Activated B cell treated with CpG ODN at 0.5 μM for 24 hours (primary cell): ENCODE measurements at places on chromosomes 13 and 19.

GRCh38 chr19:16400911-16401591 lies 70.7 kb downstream of the EPS15L1 start:
- DNase-seq = no peak

DNA sequence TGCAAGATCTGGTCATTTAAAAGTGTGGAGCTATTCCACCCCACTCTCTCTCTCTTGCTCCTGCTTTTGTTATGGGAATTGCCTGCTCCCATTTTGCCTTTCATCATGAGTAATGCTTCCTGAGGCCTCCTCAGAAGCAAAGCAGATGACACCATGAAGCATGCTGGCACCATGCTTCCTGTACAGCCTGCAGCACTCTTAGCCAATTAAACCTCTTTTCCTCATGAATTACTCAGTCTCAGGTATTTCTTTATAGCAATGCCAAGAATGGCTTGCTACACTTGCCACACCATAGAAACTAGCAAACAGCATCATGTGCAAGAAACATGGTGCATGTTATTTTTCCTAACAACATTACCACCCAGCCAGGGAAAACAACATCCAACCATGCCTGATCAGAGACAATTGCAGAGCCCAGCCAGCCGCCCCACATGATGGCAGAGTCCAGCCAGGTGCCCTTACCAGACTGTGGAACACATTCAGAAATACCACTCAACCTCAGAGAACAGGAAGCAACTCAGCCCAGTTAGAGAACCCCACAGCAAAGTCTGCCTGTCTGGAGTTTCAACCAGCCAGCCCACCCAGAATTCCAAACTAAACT lies 36.9 kb downstream of the SYDE1 start:
- no peak for DNase-seq

- DNase-seq = no peak
These were observed 31.7 kb downstream of the PEG3 start for GRCh38 chr19:56808717-56809392.

GRCh38 chr13:39976481-39976880 lies 321.0 kb downstream of the COG6 start:
- no peak for DNase-seq

- no peak for DNase-seq
These were observed 329.9 kb downstream of the SLITRK6 start for GRCh38 chr13:85469320-85469719.

DNA sequence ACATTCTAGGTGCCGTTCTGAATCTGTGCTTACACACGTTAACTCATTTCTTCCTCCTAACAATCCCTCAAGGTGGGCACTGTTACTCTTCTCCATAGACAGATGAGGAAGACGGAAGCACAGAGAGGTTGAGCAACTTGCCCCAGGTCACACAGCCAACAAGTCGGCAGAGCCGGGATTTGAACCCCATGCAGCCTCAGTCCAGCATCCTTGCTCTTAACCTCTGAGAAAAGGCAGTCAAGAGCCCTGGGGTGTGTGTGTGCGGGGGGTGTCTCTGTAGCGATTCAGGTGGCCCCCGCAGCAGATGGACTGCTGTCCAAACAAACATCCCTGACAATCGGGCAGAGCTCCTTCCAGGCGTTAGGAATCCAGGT lies 6.3 kb downstream of the PTPRS start:
- DNase-seq = no peak

DNA sequence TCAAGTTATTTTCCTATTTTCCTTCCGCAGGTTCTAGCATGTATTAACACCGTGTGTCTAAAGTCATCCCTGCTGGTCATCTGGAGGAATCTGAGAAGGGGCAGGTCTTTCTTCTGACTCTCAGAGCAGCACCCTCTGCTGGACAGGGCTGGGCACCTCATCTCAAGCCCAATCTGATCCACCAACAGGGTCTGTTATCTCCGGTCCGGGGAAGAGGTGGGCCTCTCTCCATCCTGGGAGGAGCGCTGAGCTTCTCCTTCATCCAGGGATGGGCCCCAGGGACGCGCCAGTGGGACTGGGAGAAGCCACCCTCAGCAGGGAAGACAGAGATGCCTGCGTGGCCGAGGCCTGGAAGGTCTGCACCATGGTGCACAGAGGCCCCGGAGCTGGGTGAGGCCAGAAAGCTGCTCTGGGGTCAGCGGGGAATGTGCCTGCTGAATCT lies 26.0 kb upstream of the ZNF331 start:
- peak; percentile 28 for DNase-seq

DNA sequence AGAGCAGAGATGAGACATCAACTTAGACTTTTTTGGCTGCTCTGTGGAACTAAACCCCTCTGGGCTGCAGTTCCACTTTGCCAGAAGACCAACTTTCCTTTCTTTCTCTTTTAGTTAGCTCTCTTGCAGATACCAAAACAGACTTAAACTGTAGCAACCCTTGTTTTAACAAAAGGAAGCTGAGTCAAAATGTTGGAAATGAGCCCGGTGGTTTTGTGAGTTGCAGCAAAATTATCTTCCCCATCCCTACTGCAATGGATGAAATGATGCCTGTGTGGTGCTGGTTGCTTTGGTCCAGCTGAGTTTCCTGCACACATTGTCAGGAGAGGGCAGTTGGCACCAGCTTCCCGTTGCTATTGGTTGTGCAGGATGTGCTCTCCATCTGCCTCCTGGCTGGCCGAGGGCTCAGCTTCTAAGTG lies 115.3 kb downstream of the LRCH1 start:
- no peak for DNase-seq

DNA sequence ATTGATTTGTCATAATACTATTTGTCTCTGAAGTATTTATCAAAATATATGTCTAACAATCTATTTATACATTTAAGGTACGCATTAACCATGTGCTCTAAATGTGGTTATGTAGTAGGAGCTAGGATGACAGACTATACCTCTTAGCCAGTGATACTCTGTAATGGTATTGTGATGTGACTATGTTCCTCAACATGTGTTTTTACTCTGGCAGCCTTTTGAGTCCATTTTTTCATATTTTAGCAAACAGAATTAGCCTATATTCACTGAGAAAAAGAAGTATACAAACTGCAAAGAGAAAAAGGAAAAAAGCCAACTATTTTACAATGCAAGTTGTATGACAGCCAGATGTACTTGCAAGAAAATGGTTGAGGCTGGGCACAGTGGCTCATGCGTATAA lies 26.7 kb downstream of the MAB21L1 start:
- DNase-seq = no peak

- no peak for DNase-seq
These were observed 744 bp upstream of the ZNF584 start for GRCh38 chr19:58407658-58408151.

GRCh38 chr13:59459972-59460371 lies 703.8 kb downstream of the DIAPH3 start:
- DNase-seq = no peak

DNA sequence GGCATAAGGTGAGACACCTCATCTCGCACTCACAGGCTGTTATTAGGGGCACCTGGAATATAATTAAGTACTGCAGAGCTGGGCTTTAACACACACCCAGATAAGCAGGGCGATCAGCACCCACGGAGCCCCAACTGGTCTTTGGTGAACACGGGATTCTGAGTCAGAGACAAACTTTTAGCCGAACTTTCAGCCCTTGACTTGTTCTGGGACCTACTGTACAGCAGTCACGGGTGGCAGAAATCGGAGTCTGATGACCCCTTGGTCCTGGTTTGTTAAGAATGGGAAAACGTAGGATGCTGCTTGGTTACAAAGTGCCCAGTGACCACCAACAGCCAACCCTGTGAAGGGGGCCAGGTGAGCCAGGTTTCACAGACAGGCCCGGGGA lies 9.0 kb downstream of the SH3GL1 start:
- DNase-seq = no peak
